Activated T-helper 1 cell treated with Interleukin-2 at 50 U/mL for 16 hours (primary cell): ENCODE measurements at places on chromosomes 2 and 18.

DNA sequence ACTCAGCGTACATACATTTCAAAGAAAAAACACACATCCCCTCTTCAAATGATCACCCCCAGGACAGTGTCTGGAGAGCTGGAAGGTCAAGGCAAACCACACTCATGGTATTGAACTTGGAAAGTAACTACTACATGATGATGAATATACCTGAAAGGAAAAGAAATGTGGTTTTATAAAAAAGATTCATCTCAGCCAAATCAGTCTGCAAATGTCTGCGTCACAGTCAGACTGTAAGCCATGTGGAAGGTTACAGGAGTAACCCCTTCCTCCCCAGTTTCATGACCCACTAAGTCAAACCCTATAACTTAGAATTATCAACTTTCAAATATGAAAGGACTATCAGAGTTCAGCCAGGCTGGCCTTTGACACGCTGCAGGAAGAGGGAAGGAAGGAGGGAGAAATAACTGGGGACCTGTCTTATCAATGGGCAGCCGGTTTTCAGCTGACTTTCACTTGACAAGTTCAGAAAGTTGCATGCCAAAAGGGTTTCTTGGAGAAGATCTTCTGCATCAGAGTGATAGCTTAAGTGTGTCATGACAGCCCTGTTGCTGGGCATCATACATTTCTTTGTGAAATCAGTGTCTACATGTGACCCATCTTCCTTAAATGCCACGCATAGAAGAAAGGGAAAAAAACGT, 7.0 kb upstream of the BMP10 start:
- no peak for DNase-seq

- no peak for DNase-seq
Observed at GRCh38 chr2:210562502-210563080, 6.2 kb downstream of the CPS1 start.

GRCh38 chr2:173386738-173387065, 32.0 kb downstream of the CDCA7 start:
- DNase-seq = no peak

GRCh38 chr18:34595690-34596089, 114.4 kb upstream of the DTNA start:
- no peak for DNase-seq

GRCh38 chr18:49839012-49839411, 25.7 kb upstream of the ACAA2 start:
- no peak for DNase-seq

- no peak for DNase-seq
Observed at GRCh38 chr2:6470518-6470917, 395.2 kb downstream of the CMPK2 start.

- no peak for DNase-seq
Observed at GRCh38 chr2:3490191-3491170, 28.9 kb downstream of the ADI1 start.

DNA sequence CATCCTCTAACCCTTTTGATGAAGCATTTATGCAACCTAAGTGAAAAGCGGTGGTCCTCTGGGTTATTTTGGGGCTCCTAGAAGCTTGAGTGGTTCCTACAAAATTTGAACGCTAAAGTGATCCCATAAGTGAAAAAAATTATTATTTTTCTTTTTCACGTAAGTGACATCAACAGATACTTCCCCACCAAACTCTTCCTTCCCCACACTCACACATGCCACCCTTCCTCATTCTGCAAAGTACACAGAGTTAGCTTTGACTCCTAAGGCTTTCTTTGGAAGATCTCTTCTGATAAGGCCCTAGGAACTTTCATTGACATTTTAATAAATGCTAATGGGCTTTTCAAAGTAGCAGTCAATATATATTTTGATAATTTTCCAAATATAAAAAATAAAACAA, 109.7 kb downstream of the DOCK10 start:
- no peak for DNase-seq
